Fibroblast of skin of left biceps (primary cell): ENCODE measurements at places on chromosomes 16 and 17.

DNA sequence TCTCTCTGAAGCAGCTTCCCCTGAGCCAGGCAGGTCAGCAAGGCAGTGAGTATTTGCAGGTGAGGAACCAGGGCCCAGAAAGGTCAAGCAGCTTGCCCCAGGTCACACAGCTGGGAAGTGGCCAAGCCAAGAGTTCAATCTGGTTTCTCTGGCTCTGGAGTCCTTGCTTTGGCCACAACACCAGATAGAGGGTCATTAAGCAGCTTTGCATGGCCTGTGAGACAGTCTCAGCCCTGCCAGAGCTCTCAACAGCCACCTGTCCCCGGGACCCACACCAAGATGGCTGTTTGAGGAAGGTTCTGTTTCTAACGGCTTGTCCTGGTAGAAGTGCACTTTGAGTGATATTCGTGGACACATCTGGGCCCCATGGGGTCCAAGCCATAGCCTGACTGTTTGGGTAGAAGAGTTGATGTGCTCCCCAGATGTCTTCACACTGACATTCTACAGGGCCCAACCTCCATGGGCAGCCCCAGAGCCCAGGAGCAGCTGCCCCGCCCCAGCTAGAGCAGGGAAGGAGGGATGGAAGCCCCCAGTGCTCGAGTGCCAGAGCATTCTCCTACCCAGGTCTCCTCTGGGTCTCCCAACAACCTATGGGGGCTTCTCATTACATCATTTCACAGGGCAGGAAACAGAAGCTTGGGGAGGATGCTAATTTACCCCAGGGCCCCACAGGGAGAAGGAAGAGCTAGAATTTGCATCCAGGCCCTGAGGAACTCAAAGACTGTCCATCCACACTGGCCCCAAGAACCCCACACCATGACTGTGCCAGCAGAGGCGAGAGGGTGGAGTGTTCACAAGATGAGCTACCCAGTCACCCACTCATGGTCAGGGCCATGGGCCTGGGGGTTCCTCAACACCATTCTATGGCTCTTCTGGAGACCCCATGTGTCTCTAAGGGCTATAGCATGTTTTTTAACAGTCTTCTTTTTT, 107.3 kb upstream of the CDH5 start:
- DNase-seq, result no peak

DNA sequence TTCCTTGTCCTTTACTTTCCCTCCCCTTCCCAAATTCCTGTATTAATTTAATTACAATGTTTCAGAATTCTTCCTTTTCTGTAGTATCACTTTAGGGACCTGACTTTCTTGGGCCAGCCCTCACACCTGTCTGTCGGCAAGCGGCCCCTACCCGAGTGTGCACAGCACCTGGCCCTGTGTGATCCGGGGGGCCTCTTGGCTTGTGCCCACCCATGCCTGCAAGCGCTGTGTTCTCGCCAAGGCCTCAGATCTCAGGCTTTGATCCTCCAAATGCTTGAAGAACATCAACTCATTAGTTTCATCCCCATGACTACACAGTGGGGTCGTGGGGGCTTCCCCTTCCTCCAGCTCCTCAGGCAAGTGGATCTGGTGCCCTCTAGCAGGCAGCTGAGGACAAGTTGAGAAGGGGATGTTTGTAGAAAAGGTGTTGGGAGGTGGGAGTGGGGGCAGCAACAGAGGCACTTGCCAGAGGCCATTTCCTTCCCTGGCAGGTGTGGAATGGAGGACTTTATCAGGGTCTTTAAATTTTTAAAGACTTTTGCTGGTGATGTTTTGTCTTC, 15.7 kb upstream of the CDH3 start:
- DNase-seq, result no peak

- DNase-seq, result no peak
Measured at GRCh38 chr17:65509032-65509431, 52.4 kb downstream of the AXIN2 start.

DNA sequence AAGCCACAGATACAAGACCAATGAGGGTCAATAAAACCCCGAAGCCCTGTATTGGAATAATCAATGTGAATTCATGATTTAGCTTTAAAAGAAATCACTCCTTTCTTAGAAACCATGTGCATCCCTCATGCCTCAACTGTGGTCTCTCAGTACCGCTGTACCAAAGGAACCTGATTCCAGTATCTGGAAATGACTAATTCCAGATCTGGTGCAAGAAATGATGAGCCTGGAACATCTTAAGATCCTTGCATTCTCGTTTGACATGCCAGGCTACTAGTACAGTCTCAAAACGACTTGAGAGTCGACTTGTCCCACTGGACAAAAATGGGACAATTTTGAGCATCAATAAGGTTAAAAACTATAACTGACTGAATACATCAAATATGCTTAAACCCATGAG, 21.2 kb downstream of the USP31 start:
- no peak for DNase-seq

DNA sequence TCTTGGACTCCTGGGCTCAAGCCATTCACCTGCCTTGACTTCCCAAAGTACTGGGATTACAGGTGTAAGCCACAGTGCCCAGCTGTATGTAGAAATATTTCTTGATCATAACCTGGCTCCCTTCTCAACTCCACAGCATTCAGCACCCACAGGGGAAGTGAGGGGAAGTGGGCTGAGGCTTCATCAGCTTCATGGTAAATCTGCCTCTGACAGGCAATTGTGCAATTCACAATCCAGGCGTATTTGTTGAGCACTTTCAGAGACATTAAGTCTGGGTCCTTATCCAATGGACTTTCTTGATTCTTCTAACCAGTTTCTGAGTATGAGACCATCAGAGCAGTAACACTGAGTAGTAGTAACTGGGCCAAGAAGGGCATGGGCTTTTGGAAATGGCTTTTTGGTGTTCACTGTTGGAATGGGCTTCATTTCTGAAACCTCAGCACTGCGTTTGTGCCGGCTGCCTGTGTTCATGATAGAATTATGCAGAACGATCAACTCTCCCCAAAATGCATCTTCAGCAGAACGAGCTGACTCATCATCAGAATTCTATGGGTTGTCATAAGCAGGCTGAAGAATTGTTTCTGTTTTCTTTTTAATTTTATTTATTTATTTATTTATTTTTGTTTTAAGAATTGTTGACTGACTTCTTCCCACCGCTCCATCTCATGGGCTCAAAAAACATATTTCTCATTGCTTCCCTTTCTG, 28.9 kb downstream of the FAM20A start:
- DNase-seq, result no peak
